Left renal pelvis (tissue), 4 donors: ENCODE measurements at places on chromosomes 11 and 22. TPM values are rescaled to one million over a fixed set of nuclear protein-coding genes. Genes with fewer than 3 reads are reported as not detected.

GRCh38 chr11:134645576-134645975, 233.5 kb upstream of the B3GAT1 start:
- DNase-seq: no peak

- no peak for DNase-seq
These were observed 6.9 kb downstream of the FGF19 start for GRCh38 chr11:69696749-69697468.

GRCh38 chr11:27696961-27697360, 3.3 kb downstream of the BDNF start:
- no peak for DNase-seq

DNA sequence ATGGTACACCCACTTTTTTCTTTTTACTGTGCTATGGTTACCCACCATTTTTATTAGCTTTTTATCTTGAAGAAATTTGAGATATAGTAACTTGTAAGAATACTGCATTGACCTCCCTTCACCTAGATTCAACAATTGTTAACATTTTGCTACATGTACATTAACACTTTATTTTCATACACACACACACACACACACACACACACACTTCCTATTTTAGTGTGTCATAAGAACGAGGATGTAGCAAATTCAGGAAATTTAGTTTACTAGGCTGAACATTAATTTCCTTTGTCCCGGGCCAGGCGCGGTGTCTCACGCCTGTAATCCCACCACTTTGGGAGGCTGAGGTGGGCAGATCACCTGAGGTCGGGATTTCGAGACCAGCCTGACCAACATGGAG, 1.1 kb upstream of the ATP6V1E1 start:
- no peak for DNase-seq

GRCh38 chr11:1335811-1336761, 26.7 kb upstream of the TOLLIP start:
- no peak for DNase-seq

- DNase-seq: no peak
These were observed 45.8 kb downstream of the PPFIBP2 start for GRCh38 chr11:7559398-7560283.

GRCh38 chr11:63845303-63845702, 6.4 kb downstream of the MARK2 start:
- no peak for DNase-seq

DNA sequence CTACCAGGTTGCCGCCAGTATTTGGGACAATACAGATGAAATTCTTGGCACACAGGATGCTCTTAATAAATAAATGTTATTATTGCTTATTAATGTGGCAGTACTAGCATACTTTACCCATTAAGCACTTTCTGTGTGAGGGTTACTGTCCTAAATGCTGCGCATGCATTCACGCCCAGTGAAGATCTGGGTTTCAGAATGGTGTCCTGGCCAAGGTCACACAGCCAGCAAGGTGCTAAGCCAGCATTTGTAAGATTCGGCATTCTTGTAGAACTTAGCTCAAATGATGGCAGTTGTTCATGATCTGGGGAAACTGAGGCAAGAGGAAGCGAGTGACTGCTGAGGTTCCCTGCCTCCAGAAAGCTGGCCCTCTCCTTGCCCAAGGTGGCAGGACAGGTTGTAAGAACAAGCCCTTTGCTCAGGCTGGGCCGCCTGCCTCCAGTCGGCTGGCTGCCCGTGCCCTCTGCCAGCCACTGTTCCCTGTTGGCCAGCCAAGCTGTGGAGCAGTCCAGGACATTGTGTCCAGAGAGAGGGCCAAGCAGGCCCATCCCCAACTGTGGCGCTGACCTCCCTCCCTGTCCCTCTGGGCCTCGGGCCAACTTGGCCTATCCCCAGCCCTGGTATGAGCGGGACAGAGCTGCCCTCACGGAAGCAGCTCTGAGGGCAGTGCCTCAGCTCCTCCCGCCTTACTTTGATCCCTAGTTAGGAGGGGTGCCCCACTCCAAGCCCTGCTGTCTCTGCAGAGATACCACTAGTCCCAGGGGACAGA, 28.8 kb downstream of the TOB2 start:
- no peak for DNase-seq

DNA sequence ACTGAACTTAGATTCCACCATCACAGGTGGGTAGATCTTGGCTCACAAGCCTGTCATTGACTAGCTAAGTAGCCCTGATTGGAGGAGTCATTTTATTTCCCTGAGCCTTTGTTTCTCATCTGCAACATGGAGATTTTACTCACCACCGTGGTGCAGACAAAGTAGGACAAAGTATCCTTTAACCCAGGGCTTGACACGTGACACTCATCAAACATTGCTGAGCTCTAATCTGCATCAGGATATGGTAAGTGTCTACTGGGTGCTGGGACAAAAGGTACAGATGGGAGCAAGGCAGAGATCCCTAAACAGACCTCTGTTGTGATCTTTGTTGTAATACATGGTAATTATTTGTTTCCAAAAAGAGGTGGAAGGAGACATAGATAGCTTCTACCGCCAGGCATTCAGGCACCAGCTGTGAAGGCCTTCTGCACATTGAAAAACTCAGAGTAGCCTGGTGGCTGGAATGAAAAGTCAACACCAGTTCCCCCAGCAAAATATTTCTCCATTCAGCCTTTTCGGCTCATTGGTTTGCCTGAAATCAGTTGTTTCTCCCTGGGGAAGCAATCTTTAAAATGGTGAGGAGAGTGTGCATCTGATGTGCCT, 18.3 kb upstream of the MICAL2 start:
- no peak for DNase-seq

- no peak for DNase-seq
These were observed 75.8 kb downstream of the GAB2 start for GRCh38 chr11:78341841-78342240.

DNA sequence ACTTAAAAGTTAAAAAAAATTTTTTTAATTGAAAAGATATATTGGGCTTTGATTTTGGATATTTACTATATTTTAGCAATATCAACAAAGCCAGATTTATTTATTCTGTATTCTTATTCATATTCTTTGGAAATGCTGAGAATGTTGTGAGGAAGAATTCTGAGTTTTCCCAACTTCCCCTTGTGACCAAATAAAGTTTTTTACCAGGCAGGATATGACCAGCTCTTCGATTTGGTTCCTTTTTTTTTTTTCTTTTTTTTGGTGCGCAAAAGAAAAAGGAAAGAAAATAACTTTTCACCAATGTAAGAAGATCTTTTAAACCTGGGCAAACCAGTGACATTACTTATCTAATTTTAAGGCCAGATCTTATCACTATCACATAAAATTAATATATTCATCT, 12.9 kb downstream of the TCP11L1 start:
- DNase-seq: no peak

- no peak for DNase-seq
These were observed 11.2 kb downstream of the PEX26 start for GRCh38 chr22:18088825-18089568.

DNA sequence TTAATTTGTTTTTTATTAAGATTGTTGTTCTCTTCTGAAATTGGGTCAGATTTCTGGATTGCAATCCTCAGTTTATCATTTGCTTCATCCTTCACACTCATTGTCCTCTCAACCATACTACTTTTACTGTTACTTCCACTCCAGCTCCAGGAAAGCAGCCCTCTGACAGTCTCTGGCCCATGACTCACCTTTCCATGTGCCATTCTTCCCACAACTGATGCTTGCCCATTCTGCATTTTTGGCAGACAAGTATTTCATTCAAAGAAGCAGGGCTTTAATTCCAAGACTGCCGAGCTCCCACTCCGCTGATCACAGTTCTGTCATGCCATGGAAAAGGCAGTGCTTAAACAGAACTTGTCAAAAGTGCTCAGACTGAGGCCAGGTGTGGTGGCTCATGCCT, 139.2 kb downstream of the WNT11 start:
- no peak for DNase-seq

DNA sequence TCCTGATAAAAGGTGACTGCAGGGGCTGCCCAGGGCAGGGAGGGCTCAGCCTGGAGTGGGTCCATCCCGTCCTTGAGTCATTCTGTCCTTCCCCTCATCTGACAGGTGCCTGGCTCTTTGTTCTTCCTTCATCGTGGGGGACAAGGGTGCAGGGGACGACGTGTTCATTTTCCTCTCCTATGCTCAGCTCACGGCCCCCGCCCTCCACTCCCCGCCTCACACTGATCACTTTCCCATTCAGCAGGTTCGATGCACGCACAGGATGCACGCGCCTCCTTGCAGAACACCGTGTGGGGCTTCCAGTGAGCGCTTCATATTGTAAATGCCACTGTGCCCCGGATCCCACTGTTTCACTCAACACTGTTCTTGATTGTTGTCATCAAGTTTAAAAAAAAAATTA, 32.7 kb upstream of the SHANK2 start:
- DNase-seq: no peak

- no peak for DNase-seq
These were observed 78.6 kb upstream of the CLMP start for GRCh38 chr11:123273616-123274015.

DNA sequence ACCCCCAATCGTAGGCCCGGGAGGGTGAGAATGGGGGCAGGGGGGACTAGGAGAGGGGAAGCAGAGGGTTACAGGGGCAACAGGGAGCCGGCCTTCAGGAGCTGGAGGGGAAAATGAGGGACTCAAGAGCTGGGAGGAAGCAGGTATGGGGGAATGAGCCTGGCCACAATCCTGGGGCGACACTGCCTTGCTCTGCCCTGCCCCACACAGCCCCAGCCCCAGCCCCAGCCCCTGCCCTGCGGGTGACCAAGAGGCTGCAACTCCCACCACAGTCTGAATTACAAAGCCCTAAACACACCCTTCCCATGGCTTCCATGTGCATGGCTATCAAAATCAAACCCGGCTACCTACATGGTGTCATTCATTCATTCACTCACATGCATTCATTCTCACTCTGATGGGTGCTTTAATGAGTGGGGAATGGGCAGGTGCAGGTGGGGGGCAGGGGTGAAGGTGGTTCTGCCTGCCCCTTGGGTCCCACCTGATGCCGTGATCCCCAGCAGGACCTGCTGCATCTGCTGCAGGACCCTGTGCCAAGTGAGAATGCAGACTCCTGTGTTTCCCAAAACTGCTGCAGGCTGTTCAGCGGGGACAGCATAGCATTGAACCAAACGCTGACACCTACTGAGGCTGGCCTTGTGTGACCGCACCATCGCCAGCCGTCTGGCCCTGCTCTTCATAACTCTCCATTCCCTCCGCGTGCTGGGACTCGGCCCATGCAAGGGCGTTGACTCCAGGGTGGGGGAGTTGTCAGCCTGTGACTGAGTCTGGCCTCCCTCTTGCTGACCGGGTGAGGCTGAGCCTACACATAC, 9.5 kb upstream of the LINC01488 start:
- DNase-seq: no peak

DNA sequence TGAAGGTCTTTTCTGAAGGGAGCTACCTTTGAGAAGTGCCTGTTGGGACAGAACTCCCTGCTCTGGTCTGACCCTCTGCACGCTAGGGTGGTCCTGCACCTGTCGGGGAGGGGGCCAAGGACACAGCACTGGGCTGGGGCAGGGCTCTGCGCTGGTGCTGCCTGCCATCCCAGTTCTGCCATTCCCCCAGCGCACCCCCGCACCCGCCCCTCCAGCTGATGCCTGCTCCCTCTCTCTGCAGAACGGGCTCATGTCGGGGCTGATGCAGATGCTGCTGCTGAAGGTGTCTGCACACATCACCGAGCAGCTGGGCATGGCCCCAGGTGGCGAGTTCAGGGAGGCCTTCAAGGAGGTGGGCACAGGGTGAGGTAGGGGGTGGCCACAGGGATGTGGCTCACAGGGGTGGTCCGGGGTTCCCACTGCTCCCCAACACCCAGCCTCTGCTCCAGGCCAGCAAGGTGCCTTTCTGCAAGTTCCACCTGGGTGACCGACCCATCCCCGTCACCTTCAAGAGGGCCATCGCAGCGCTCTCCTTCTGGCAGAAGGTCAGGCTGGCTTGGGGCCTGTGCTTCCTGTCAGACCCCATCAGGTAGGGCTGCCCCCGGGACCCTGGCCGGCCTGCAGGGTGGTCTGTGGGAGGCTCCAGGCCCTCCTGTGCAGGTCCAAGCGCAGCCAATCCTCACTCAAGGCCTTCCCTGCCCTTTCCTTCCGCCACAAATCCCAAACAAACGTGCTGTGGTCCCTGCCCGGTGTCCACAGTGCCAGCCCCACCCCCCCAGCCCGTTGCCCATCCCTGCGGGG, 3.6 kb upstream of the SELENOO start:
- DNase-seq: no peak

- DNase-seq: no peak
These were observed 12.7 kb downstream of the CD6 start for GRCh38 chr11:60984149-60984548.

- no peak for DNase-seq
These were observed 65.4 kb downstream of the PRR5L start for GRCh38 chr11:36361472-36361871.

DNA sequence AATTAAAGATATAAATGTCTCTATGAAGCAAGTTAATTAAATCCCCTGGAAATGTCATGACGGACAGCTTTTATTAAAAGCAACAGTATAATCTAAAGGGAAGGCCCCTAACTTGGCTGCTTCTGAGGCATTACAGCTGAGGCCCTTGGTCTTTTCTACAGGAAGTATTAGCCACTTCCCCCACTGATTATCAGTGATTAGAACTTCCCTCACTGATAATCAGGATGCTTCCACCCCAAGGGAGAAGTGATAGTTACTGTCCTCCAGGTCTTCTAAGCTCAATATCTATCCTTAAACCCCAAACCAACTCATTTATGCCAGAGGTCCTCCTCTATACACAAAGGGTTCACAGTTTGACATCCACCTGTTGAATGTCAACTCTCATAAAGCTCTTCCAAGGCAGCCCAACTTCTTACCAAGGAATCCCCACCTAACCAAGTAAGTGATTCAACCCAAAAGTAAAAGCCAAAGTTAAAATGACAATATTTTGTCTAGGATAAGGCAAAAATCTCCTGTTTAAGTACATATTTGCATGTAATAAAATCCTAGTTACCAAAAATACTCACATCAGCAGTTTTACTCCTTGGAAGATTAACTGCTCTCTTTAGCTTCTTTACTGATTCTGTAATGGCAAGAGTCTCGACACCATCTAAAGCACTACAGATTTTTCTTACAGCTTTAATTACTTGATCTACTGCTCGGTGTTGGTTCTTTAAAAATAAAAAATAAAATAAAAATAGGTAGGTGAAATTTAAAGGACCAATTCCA, 58.6 kb upstream of the RPS13 start:
- DNase-seq: no peak

GRCh38 chr11:7570938-7571521, 57.2 kb downstream of the PPFIBP2 start:
- DNase-seq: no peak

- no peak for DNase-seq
These were observed 356.9 kb upstream of the CCDC90B start for GRCh38 chr11:83643115-83643514.

GRCh38 chr22:43479962-43480361, 68.1 kb downstream of the MPPED1 start:
- no peak for DNase-seq

The CTSF gene
- polyA plus RNA-seq: 112 TPM

The VPREB1 gene
- not detected for polyA plus RNA-seq

The FAT3 gene
- 8.7 TPM for polyA plus RNA-seq

The MOGAT2 gene
- polyA plus RNA-seq: 0.22 TPM

The FIBIN gene
- polyA plus RNA-seq: 25.8 TPM

The CCDC116 gene
- 0.41 TPM for polyA plus RNA-seq

The MAPK8IP2 gene
- 1.0 TPM for polyA plus RNA-seq

The KCNE3 gene
- 31.3 TPM for polyA plus RNA-seq

The SMIM35 gene
- polyA plus RNA-seq: not detected

The OR5P2 gene
- polyA plus RNA-seq: not detected
